HT-29 (cell line): ENCODE measurements at places on chromosomes 1 and 21. TPM values are rescaled to one million over a fixed set of nuclear protein-coding genes. Genes with fewer than 3 reads are reported as not detected.

DNA sequence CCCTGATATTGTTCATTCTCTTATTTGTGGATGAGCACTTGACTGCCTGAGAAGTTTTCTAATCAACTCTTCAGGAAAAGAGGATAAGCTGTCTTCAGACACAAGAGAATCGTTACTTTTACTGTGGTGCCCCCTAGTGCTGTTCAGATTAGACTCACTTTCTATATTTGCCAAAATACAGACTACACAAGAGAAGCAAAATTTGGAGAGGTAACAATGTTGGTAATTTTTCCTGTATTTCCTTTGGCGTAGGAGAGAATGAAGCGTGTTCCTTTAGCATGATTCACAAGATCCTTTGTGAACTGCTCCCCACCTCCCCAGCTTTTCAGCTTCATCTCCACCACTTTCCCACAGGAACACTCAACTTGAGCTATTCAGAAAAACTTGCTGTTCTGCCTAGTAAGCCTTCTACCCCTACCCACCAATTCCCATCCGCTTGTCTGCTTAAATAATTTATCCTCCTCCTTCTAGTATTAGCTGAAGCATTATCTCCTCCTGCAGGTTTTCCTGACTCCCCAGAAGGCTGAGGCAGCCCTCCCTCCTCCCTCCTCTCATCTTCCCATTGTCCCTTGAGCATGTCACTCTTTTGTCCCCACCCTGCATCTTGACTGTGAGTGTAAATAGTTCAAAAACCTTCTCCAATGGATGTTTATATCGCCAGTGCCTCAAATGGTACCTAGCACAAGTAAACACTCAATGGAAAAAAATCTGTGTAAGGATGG lies 4.5 kb downstream of the TNFSF4 start:
- DNase-seq: peak; percentile 80

DNA sequence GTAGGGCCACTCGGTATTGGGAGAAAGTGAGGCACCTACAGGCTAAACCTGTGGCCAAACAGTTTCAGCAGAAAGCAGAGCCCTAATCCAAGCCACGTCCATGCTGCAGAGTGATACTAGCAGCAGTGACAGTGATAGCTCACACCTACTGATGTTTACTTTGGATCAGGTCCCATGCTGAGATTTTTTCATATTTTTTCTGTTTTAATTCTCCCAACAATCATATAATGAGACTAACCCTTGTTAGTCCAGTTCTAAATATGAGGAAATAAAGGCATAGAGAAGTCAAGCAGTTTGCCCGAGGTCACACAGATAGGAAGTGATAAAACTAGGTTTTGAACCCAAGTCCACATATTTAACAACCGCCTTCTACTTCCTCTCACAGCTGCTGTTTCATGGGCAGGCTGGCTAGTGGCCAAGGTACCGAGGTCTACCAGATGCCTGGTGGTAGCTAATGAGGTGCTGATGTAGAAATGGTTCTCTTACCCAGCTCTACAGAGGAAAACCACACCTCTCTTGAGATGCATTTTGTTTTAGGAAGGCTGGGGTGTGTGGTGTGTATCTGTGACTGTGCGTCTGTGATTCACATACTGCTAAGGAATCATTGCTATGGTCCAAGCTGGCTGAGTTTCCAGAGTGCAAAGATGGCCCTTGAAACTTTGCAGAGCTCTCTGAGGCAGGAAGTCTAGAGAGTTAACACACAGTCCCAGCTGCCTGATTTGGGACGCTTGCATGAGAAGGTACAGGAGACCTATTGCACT lies 80.3 kb upstream of the ARTN start:
- peak; percentile 69 for DNase-seq

The MMP23B gene
- 0.10 and 1.3 TPM in 2 replicates for total RNA-seq

DNA sequence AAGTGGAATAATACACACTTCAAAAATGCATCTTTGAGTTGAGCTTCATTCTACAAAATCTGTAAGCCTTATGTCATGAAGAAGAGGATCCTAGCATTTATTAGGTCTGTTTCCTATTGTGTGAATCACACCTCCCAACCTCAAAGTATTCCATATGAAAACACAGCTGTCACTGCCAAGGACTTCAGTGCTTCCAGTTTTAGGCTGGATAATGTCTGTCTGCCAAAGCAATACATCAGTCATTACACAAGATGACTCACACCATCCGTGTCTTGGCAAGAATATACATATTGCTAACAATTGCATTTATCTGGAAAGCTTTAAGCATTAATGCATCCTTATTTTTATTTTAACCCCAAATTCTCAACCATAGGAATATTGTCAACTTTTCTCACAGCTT lies 125.7 kb upstream of the TMPRSS15 start:
- no peak for DNase-seq

The S100A14 gene
- 35.6 and 46.2 TPM in 2 replicates for total RNA-seq
